MCF 10A (cell line): ENCODE measurements at places on chromosomes 5 and 9. TPM values are rescaled to one million over a fixed set of nuclear protein-coding genes. Genes with fewer than 3 reads are reported as not detected.

Gene CFAP90
- total RNA-seq = not detected in 2 replicates

Gene FAM153A
- not detected in 2 replicates for total RNA-seq

Gene IFNA21
- total RNA-seq = not detected in 2 replicates

Gene OR13C3
- not detected in 2 replicates for total RNA-seq

Gene BTNL8
- total RNA-seq = not detected in 2 replicates

Gene SLC46A2
- not detected in 2 replicates for total RNA-seq

Gene TENT4A
- total RNA-seq = 25.6 and 27.6 TPM in 2 replicates

Gene C5orf58
- not detected in 2 replicates for total RNA-seq

Gene DMGDH
- 9.2 and 14.7 TPM in 2 replicates for total RNA-seq

Gene ADRA1B
- 0.14 TPM in 1 of 2 replicates, not detected in the other for total RNA-seq

Gene PCDHA4
- 0.16 and 0.49 TPM in 2 replicates for total RNA-seq
